ENCODE measurements at places on chromosomes 3 and 15.

DNA sequence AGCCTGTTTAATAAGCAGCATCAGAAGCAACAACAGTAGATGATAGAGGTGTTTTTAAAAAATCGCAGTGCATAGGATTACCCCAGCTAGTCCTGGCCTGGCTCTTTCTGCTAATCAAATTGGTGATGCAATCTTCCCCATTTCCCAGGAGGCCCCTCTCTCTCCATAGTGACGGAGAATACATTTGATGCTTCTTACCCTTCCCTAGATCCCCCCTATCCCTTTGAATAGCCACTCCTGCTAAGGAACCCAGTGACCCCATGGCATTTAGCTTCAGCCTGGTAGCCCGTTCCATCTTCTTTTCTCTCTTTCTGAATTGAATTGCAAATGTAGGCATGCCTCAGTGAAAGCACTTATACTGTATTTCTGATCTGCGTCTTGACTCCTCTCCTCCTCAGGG, 223.6 kb upstream of the GAP43 start:
- no peak for DNase-seq

DNA sequence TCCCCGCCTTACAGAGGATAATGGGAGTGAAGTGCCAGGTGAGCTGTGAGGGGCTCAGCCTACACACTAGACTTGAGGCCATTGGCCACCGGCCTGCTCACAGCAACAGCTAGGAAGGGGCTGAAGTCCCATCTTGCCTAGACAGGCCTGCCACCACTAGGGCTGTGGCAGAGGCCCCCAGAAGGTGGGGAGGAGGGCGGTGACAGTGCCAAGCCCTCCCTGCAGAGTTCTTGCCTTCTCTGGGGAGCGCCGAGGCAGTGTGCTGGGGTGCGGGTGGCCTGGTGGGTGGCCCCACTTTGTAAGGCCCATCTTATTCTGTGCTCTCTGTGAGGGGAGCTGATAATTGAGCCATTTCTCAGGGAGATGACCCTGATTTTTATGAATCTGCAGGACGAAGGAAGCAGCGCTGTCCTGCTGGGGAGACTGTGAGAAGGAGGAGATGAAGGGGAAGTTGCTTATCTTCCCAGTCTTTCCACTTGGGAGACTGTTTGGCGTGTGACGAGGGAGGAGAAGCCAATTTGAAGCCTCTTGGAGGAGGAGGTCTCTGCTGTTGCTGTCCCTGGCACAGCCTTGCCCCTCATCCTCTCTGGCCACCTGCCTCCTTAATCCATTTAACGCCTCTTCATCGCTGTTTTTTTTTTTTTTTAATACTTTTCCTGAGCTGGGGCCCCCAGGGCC, 104.3 kb downstream of the LINGO1 start:
- no peak for DNase-seq

DNA sequence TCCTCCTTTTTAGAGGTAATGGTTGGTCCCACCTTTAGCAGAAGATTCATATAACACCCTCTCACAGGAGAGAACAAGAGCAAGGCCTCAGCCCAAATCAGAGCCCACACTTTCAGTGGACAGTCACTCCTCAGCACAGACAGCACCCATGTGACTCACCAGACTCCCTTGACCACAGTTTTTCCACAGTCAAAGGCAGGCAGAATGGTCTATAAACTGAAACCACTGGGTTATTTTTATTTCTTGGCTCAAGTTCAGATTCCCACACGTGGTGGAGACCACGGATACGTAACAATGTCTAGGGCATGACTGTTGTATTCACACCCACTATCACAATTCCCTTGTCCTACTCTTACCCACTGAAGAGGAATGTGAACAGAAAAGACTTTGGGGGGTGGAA, 237.8 kb upstream of the UBE2E1 start:
- DNase-seq, result no peak

DNA sequence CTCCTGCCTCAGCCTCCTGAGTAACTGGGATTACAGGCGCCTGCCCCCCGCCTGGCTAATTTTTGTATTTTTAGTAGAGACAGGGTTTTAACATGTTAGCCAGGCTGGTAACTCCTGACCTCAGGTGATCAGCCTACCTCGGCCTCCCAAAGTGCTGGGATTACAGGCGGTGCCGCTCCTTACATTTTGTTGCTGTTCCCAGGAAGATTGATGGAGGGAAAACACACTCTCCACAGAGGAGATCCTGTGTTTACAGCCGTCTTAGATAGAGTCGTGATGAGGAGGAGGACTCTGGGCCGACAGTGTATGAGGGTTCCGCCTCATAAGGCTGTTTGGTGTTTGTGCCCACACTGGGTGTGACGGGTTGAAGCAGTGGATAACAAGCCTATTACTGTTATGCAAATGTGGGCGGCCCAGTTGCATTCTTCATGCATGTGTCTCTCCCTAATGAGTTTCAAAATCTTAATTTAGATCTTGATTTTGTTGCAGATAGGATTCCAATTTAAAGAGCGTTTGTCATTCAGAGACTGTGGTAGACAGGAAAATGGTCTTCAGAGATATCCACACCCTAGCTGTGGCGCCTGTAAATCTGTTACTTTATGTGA, 60.0 kb downstream of the APBA2 start:
- no peak for DNase-seq

DNA sequence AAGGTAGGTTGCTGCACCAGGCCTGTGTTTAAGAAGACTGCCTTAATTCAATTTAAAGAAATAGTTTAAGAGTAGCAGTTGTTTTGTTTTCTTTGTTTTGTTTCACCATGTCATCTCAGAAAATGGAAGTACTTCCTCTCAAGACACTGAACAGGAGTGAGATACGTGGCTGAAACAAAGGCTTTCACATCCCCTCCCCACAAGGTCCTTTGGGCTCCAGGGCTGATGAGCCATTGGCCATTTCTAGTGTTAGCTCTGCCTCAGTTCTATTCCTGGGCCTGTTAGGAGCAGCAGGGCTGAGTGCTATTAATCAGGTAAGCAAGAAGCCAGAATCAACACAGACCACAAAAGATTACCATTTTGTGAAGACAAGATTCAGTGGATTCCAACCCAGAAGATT, 132.8 kb downstream of the KCNAB1 start:
- no peak for DNase-seq

DNA sequence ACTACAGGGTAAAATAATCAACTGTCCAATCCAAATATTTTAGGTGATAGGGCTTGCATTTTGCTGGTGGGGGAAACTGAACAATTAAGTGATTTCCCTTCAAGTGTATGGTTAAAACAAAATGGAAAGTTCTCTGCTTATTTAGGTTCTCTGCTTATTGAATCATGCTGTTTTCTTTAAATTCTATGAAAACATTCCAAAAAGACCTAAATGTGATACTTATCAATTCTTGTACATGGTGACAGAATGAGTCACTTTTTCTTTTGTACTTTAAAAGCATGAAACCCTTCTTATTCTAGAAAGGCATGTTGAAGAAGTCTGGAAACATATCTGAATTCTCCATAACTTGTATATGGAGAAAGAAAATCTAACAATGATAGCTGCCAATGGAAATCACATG, 192.6 kb downstream of the FMN1 start:
- DNase-seq, result no peak

- no peak for DNase-seq
Observed at GRCh38 chr3:43248185-43248583, 38.2 kb upstream of the SNRK start.

DNA sequence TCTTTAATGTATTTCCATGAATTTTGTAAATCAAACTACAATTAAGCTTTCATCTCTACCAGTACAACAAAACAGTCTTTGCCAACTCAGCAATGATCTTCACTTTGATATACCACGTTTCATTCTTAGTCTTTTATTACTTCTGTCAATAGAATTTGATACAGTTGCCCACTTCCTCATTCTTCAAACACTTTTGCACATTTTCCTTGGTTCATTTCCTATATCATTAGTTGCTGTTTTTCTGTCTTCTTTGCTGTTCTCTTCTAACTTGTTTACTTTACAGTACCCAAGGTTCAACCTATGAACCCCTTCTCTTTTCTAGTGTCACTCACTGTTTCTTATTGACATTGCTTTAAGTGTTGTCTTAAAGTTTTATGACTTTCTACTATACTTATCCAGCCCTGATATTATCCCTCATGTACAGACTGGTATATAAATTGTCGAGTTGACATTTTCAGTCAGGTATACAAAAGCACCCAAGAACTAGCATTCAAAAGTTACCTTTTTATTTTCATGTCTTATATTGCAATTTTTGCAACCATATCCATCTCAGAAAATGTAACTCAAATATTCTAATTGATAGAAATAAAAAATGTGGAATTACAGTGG, 903.1 kb downstream of the NSUN3 start:
- no peak for DNase-seq

DNA sequence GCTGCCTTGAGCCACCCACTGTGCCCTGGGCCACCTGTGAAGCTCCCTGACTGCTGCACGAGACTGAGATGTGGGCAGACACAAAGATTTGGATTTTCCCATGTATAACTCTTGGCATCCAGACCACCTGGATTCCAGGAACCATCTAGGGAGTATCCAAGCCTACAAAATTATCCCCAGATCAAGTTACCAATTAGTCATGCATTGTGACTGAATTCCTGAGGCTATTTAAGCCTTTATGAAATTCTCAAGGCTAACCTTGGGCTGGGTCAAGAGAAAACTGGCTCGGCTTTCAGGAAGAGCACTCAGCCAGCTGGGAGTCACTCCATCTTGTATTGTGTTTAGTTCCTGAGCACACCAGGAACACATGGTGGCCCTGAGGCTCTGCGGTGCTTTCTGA, 13.3 kb upstream of the ATP13A5 start:
- DNase-seq, result no peak

DNA sequence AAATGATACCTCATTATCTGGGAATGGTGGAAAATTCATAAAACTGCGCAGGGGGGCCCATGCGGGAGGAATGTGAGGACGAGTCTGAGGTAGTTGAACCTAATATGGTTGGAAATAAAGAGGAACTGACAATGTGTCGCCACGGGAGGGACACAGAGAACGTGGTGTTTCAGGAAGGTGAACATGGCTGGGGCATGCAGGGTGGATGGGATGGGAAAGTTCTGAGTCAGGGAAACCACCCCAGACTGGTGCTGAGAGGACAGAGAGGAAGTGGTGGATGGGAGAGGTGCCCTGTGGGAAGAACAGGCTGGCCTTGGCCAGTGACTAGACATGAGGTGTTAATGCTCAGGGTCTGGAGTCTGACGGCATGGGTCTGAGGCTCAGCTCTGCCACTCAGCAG, 137.1 kb upstream of the WNT5A start:
- no peak for DNase-seq

GRCh38 chr3:158106766-158107471, 699 bp upstream of the SHOX2 start:
- DNase-seq, result no peak

- DNase-seq, result no peak
Observed at GRCh38 chr3:113574213-113574612, 41.9 kb downstream of the SIDT1 start.

DNA sequence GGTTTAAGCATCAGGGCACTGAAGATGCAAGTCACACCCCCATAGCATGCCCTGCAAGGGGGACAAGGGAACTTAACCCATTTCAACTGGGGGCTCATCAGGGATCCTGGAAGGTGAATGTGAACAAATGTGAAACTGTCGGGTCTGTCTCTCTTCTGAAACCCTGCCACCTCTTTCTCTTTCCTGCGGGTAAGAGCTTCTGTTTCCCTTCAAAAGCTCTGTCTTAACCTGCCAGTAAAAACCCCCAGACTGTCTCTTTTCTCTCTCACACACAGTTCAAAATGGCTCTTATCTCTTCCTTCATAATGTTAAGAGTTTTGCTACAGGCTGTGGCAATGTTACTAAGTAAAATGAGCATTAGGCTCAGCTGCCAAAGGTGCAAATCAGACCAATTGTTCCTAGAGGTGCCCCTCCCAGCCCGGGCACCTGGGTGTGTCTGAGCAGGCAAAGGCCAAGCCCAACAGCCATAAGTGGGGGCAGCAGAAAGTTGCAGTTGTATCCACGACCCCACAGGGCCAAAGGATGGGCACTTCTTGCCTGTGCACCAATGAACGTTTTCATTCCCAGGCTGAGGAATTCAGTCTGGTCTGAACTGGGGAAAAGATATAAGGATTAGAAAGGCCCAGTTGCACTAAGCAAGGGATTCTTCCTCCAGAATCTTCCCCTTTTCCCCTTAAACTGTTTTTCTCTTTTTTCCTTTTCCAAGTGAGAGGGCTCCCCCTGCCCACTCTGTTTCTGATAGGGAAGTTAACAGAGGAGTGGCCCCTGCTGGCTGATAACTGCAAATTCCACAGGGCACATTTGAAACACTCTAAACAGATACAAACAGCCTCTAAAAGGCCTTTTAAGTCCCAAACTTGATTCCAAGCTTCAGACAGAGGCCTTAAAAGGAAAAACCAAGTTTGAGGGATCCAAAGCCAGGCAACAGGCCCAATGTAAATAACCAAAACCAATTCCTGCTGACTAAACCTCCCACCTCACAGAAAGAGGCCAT, 113.8 kb upstream of the EPHA6 start:
- DNase-seq, result no peak

DNA sequence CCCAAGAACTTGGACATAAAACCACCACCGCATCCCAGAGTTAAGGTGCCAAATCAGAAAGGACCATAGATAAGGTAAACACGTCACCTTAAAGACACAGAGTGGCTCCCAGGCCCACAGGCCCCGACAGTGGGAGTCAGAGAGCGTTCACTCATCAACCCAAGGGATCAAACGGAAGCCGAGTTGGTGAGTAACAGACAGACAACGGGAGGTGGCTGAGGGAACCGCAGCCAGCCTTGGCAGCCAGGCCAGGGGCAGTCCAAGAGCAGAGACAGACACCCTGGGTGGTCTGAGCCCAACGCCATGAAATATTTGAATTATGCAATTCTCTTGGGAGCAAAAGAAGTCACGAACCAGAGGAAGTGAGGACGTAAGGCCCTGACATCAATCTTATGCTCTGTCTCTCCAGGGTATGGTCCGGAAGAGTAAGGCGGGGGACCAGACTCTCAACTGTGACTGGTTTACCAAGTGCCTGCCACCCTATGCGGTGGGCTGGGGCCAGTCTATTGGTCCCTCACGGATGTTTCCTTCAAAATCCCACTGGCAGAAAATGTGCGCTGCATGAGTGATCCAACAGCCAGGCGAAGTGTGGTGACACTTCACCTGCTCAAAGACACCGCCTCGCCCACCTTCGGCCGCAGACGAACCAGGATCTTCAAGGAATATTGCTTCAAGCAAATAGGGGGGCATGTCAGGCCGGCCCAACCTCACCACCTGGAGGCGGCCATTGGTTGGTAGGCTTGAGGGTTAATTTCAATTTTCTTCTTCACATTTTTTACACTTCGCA, 34.3 kb downstream of the TMEM44 start:
- no peak for DNase-seq

DNA sequence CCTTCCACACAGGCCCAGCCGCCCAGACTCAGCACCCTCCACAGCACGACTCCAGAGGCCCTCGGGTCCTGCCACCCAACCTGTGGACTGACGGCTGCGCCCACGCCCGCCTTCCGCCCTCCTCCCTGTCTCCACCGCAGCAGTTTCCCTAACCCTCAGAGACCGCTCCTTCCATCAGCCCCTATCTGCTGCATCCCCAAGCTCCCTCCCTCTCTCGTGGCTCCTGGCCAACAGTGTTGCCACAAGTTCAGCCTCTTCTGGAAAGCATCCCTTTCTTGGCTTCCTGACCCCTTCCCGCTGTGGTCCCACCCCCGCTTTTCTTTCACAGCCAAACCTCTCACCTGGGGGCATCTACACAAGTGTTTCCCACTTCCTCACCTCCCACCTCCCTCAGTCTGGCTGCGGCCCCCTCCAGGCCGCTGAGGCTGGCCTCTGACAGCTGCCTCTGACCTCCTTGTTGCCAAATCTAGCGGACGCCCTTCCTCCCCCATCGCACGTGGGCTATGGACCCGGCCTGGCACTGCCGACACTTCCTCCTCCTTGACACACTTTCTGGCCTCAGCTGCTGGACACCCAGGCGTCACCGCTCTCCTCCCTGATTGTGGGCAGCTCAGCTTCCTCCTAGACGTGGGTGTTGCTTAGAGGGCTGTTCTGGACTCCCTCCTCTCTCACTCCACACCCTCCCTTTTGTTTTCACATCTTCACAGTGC, 168.8 kb upstream of the TLE3 start:
- DNase-seq, result no peak

Data from stimulated activated CD8-positive, alpha-beta memory T cell treated with anti-CD3 and anti-CD28 coated beads, Interleukin-4, amount 100 ng/mL, for 1 hour (primary cell).